ENCODE measurements at places on chromosomes 6 and 20.

GRCh38 chr6:19356692-19357091 lies 480.5 kb upstream of the ID4 start:
- no peak for DNase-seq

GRCh38 chr6:151009576-151009975 lies 144.1 kb downstream of the MTHFD1L start:
- DNase-seq, result no peak

DNA sequence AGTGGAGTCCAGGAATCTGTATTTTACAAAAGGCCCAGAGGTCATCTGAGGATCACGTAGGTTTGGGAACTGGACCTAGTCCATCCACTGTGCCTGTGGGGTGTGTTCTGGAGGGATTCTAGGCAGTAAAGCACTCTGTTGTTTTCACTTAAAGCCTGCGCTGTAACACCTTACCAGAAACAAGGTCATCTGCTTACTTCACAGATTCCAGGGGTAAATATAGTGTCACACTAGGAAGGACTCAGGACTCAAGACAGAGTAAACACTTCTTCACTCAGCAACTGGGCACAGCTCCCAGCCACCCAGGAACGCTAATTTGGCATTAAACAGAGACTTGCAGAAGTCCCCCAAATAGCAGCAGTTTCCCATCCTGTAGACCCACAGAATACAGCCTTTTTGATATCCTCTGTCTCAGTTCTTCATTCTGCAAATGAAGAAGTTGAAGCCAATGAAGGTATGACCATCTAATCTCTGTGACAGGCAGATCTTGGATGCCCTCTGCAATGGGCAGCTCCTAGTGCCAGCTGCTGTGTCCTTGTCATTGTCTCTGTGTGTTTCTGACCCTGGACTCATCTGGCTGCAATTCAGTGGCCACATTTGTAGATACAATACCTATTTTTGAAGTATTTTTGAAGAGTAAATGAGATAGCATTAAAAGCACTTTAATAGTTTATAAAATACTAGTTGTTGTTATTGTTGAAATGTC lies 129.1 kb downstream of the SLC24A3 start:
- no peak for DNase-seq

GRCh38 chr6:761997-762396 lies 69.1 kb upstream of the EXOC2 start:
- DNase-seq, result no peak

DNA sequence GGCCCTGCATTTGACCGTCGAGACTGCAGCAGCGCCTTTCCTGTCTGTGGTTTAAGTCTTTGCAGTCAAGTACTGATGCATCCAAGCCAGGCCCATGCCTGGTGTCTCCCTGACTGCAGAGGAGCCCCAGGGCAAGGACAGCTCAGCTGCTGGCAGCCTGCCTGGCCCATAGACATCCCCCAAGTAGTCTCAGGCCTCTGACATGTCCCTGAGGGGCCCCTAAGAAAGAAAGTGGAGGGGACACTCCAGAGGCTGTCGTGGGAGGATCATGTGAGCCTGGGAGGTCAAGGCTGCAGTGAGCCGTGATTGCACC lies 18.0 kb downstream of the HRH3 start:
- DNase-seq, result no peak

GRCh38 chr20:38700141-38700540 lies 24.1 kb upstream of the SLC32A1 start:
- DNase-seq, result no peak

DNA sequence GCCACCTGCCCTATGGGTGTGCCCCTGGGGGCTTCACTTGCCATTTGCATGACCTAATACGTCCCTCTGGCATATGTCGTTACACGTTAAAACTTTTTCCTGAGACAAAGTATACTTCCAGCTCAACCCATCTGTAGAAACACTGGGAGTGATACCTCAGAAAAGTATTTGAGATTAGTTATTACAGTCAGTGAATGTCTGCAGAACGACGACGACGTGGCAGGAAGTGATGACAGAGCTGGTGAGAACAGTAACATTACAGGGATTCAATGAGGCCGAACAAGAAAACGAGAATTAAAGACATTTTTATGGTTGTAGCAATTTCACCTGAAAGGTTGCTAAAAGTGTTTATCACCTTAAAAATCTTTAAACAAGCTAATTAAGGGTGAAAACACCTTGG lies 40.2 kb downstream of the SASH1 start:
- DNase-seq, result no peak

DNA sequence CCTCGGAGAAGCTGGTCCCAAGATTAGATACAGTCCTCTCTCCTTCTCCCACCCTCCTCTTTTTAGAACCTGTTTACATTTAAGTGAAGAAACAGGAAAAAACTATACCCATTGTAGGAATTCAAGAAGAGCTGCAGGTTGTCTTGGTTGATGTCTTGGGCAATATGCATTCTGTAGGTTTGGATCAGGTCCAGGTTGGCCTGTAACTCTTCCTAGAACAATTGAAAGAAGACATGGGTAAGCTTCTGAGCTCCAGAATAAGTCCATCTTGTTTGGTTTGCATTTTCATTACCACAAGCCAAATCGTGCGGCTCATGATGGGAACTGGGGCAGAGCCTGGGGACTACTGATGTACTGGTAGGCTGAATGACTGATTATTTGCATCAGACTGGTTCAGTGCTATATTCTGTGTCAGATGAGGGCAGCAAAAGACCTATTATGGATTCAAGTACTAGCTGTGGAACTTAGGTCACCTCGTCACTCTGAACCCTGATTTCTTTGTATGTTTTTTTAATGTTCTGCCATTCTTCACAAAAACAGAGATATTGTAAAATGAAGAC lies 20.3 kb upstream of the SLA2 start:
- no peak for DNase-seq

GRCh38 chr20:57655809-57656155 lies 35.6 kb upstream of the ZBP1 start:
- DNase-seq, result peak; percentile 25

GRCh38 chr6:50369996-50370395 lies 320.3 kb upstream of the DEFB112 start:
- DNase-seq, result no peak

- no peak for DNase-seq
Measured at GRCh38 chr6:11542863-11543262, 5.3 kb downstream of the TMEM170B start.

GRCh38 chr6:17984812-17985670 lies 2.4 kb downstream of the KIF13A start:
- DNase-seq, result no peak

DNA sequence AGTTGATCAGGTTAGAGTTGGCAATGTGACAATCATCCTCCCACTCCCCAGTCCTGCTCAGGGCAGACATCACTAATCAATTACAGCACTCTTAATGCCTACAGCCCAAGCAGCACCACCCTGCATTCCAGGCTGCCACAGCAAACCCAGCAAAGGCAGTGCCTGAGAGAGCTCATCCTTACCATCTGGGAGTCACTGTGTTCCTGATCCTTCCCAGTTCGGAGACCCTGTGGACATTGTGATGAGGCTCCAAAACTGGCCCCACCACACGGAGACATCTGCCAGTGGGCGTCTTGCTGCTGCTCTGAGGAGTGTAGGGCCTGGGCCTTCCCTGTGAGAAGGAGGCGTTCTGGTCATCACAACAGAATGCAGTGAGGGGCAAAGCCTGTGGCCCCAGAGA lies 216.5 kb upstream of the CST7 start:
- DNase-seq, result no peak

GRCh38 chr20:15496501-15497039 lies 1076.7 kb downstream of the KIF16B start:
- DNase-seq, result no peak

DNA sequence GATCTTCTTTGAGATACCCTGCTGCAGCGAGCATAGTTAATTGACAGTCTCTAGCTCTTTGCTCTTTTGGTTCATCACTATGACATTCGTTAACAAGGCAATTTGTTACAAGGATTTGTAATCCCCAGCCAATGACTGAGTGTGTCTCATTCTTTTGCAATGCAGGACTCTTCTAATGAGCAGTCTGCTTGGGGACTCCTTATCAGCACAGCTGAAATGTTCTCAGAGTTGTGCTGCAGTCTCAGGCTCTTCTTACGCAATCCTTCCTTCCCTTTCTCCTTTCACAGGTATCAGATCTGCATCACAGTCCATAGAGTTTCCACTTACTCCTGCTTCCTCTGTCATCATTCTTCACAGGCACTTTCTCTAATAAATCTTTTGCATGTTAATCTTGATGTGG lies 161.2 kb upstream of the OGFRL1 start:
- DNase-seq, result no peak

GRCh38 chr6:11514672-11515071 lies 22.9 kb upstream of the TMEM170B start:
- DNase-seq, result no peak

- no peak for DNase-seq
Measured at GRCh38 chr6:46381579-46381978, 109.7 kb downstream of the RCAN2 start.

DNA sequence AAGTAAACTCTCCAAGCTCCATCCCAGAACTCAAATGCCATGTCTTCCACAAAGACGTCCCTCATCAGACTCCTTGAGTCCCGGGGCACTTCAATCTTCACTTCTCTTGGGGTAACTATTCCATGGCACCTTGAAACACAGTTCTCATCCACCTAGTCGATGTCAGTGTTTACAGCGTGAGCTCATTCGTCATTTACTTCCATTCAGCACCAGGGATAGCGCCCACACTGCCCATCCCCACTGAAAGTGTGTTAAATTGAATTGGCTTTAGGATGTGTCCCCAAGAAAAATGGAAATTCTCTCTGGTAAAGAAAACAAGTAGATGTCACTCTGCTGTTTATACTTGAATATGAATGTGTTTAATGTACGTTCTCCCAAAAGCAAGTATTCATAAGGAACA lies 31.3 kb downstream of the KCNK15 start:
- no peak for DNase-seq

DNA sequence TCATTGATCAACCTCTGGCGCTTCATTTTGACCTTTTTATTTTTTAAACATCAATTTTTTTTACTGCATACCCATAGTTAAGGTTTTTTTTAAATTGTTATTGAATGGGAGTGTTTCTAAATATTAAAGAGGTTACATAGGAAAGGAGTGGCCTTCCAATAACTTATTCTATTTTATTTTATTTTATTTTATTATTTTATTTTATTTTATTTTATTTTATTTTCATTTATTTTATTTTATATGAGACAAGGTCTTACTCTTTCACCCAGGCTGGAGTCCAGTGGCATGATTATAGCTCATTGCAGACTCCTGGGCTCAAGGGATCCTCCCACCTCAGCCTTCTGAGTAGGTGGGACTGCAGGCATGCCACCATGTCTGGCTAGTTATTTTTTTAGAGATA lies 30.2 kb downstream of the DOP1A start:
- no peak for DNase-seq

GRCh38 chr6:14713008-14713960 lies 532.6 kb upstream of the JARID2 start:
- DNase-seq, result no peak

DNA sequence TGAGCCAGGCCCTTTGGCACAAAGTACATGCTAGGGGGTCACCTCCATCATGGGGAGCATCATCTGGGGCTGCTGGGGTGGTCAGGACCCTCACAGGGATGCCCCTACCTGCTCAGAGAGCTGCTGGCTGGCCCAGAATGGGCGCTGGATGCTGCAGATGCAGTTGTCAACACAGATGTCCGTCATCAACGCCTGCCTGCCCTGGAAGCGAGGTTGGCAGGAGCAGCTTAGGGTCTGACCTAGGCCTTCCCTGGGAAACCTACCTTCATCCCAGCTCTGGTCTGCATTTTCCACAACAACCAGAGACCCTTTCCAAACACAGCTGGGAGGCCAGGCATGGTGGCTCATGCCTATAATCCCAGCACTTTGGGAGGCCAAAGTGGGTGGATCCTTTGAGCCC lies 88.0 kb downstream of the EDN3 start:
- DNase-seq, result no peak

DNA sequence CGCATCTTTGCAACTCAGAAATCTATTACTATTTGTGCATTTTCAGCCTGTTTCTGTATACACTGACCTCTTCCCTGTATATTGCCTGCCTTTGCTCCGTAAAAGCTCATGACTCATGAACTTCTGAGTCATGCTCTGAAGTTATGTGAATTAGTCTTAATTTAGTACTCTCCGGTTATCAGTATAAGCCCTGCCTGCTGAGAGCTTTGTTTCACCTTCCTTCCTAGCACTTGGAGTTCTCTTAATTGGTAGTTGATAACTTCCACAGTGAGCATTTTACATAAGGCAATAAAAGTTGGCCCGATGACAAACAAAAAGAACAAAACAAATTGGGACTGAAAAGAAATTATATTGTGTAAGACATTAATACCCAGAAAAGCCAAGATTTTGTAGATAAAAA lies 231.4 kb downstream of the GJA1 start:
- no peak for DNase-seq

- no peak for DNase-seq
Measured at GRCh38 chr20:23112595-23112994, 26.5 kb upstream of the CD93 start.

- no peak for DNase-seq
Measured at GRCh38 chr6:47169785-47170616, 127.9 kb upstream of the ADGRF1 start.

DNA sequence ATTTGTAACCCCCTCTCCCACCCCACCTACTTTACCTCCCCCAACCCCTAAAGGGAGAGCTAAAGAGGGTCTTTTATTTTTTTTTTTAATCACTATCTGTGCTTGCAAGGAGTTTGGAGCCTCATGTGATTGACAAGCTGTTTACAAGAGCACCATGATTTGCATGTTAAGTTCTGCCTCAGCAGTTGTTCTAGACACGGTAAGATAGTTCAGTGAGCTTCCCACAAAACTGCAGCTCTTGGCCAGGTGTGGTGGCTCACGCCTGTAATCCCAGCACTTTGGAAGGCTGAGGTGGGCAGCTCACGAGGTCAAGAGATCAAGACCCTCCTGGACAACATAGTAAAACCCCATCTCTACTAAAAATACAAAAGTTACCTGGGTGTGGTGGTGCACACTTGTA lies 5.0 kb upstream of the PXDC1 start:
- no peak for DNase-seq

DNA sequence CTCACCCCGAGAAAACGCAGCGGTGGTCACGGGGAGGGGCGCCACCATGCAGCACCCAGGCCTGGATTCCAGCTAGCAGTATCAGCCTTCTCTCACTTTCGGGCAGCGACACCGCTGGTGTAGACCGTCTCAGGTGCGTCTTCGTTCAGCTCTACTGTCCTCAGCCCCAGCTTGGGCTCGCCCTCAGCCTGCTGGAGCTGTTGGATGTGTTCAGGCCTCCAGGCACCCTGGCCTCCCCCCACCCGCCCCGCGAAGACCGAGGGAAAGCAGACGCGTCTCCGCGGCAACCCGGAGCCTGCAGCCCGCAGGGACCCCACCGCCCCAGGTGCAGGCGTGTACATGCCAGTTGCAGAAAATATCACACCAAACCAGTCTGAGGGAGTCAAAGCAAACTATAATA lies 60.8 kb upstream of the CARMIL1 start:
- no peak for DNase-seq

- no peak for DNase-seq
Measured at GRCh38 chr6:44010411-44011349, 116.6 kb downstream of the MRPL14 start.

- DNase-seq, result no peak
Measured at GRCh38 chr20:58826271-58826670, 24.4 kb downstream of the GNAS-AS1 start.

GRCh38 chr6:133568970-133569889 lies 319.7 kb upstream of the TCF21 start:
- no peak for DNase-seq

Measured in activated naive CD8-positive, alpha-beta T cell treated with anti-CD3 and anti-CD28 coated beads, Interleukin-2, amount 10 ng/mL, durations not matched to agents 7 days and 5 days (primary cell).